ENCODE measurements at places on chromosomes 4 and X.

DNA sequence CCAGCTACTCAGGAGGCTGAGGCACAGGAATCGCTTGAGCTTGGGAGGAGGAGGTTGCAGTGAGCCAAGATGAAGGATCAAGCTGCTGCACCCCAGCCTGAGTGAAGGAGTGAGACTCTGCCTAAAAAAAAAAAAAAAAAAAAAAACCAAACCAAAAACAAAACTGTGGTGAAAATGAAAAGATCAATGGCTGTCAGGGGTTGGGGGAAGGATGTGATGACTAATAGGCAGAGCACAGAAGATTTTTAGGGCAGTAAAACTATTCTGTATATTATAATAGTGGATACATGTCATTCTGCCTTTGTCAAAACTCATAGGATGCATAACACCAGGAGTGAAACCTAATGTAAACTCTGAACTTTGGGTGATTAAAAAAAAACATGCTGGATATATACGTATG lies 69.9 kb upstream of the ELOVL6 start:
- no peak for DNase-seq

DNA sequence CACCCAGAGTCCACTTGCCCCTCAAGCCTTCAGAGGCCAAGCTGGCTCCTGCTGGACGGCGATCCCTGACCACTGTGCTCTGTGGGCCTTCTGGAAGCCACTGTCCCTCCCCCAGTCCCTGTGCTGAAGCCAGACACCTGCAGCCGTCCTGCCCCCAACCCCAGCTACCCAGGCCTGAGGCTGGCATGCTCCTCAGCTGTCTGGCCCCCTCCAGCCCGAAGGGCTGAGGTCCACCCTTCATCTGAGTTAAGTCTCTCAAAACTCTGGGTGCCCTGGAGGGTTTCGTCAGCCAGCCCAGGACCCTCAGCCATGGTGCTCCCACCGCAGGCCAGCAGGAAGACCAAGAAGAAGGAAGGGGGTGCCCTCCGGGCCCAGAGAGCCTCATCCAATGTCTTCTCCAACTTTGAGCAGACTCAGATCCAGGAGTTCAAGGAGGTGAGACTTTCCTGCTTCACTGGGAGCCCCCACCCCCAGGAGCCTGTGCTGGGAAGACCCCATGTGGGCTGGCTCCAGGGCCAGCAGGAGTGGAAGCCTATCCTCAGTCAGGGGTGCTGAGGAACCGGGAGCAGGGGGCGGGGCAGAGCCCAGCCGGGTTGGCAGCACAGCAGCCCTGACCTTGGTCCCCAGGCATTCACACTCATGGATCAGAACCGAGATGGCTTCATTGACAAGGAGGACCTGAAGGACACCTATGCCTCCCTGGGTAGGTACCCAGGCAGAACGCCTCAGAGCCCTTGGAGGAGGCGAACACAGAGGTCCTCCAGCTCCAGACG lies 4.2 kb downstream of the MYL5 start:
- DNase-seq = no peak

GRCh38 chr4:162727232-162727631 lies 439.5 kb downstream of the NAF1 start:
- DNase-seq = no peak

DNA sequence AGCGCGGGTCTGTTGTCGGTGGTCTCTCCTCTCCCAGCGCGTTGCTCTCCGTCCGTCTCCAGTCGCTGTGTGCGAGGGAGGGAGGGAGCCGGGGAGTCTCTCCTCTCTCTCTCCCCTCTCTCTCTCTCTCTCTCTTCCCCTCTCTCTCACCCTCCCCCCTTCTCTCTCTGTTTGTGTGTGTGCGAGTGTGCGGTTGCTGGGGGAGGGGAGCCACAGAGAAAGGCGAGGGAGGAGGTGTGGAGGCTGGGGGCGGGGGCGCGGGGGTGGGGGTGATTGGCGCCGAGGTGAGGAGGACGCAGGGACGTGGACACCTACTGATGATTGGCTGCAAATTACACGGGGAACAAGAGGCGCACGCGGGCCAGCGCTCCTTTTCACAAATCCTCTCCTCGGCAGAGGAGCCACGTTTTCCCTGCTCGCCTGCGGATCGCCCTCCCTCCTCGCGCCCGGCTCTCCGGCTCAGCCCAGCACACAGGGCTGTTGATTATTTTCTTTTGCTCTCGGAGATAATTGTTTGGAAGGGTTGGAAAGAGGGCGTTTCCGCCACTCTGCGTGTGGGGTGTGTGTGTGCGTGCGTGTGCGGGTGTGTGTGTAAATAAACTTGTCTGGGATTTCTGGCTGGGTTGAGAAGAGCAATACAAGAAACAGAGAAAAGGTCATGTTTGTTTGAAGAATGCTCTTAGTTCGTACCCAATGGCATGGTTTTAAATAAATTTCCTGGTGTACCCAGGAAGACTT lies at the start of gene CXXC4:
TSS of gene CXXC4 (minus strand) at position 73 of the 738 bp plus-strand sequence. CDS start 3,092 bp downstream, outside the sequence.
- peak; percentile 78 for DNase-seq

- DNase-seq = no peak
Measured at GRCh38 chr4:183391204-183391603, 53.2 kb upstream of the CDKN2AIP start.

- no peak for DNase-seq
Measured at GRCh38 chr4:1227816-1228215, 21.1 kb downstream of the CTBP1 start.

- DNase-seq = no peak
Measured at GRCh38 chr4:123821861-123822260, 425.3 kb downstream of the SPRY1 start.

DNA sequence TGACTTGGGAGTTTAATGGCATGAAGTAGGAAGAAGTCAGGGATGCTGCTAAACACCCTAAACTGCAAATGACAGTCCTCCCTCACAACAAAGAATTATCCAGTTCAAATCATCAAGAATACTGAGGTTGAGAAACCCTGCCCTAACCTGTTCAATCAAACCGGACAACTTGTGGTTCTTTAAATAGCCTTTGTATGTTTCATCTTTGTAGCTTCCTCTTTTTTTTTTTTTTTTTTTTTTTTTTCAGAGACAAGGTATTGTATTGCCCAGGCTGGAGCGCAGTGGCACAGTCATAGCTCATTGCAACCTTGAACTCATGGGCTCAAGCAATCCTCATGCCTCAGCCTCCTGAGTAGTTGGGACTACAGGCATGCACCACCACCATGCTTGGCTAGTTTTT lies 52.5 kb upstream of the TTC29 start:
- DNase-seq = no peak

DNA sequence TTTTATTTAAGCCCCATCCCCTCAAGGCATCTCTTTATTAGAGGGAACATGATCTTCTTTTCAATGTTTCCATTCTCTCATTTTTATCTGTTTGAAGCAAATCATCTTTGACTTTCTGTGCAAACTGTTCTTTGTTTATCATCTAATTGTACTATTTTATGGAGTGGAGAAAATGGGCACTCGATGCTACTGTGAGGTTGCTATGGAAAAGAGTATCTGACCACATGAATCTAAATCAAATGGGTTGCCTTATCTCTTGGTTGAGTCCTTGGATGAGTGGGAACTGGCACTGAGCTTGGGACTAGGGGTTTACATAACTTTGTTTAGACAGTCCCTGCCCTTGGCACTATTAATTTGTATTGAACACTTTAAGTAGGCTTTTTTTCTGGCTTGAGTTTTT lies 9.1 kb downstream of the OCRL start:
- DNase-seq = no peak

DNA sequence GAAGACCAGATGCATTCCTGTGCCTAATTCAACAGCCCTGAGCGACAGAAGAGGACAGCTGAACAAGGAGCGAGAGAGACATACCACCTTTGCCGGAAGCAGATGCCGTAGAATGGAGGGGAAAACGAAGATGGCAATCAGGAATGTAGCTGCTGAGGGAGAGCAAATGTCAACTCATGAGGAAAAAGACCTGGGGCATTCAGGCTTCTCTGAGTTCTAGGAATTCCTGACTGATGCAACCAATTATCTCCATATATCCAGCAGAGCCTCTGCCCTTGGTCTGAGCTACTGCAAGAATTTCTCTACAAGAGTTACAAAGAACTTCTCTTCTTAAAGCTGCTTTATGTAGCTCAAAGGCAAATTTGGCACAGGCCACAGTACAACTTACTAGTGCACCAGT lies 40.5 kb upstream of the INPP4B start:
- no peak for DNase-seq

DNA sequence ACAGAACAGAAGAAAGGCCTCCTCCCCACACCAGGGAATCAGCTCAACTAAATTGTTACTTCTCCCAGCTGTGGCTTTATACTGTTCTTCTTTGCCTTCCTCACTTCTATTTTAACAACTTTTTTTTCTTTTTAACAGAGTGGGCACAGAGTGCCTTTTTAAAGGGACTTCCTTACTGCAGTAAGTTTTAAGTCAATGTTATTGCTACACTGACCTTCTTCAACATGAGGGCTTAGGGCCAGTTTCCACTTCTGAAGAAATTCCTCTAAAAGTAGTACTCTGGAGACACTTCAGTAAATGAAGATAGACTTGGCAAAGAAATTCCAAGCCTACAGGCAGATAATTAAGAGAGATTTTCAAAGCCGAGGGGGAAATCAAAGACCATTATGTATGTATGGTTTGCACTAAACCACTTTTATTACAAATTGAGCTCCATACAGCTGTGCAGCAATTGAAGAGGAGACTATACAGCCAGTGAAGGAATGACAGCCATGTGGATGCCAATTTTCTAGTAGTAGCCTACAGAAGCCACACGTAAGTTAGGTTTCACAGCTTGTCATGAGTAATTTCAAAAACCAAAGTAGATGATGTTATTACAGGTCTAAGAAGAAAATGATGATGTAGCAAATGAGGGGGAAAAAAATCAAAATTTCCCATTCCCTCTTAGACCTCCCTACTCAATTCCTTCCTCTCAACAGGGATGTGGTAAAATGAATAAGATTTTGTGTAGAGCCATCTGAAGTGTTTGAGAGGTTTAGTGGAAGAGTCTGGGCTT lies 36.9 kb upstream of the RASGEF1B start:
- no peak for DNase-seq

GRCh38 chr4:150063128-150063527 lies 15.1 kb upstream of the DCLK2 start:
- no peak for DNase-seq

DNA sequence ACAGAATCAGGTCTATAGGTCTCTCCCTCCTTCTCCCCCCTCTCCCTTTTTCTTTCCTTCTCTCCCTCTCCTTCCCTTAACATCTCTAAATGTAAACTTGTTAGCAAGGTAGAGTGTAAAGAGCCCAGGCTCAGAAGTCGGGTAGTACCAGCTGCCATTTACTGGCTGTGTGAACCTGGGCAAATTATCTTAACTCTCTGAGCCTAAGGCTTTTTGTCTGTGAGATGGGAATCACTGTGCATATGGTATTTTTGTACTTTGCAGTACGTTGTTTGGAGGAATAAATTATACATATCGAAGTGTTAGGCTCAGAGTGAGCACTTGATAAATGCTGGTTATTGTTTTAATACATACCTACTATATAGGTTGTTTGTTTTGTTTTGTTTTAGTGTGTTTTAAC lies 154.0 kb downstream of the RBMX2 start:
- DNase-seq = no peak

GRCh38 chr4:185380320-185380719 lies 15.4 kb downstream of the LRP2BP start:
- DNase-seq = no peak

GRCh38 chrX:33726281-33727160 lies 405.6 kb downstream of the FAM47A start:
- no peak for DNase-seq

- no peak for DNase-seq
Measured at GRCh38 chr4:123846092-123846491, 449.5 kb downstream of the SPRY1 start.

DNA sequence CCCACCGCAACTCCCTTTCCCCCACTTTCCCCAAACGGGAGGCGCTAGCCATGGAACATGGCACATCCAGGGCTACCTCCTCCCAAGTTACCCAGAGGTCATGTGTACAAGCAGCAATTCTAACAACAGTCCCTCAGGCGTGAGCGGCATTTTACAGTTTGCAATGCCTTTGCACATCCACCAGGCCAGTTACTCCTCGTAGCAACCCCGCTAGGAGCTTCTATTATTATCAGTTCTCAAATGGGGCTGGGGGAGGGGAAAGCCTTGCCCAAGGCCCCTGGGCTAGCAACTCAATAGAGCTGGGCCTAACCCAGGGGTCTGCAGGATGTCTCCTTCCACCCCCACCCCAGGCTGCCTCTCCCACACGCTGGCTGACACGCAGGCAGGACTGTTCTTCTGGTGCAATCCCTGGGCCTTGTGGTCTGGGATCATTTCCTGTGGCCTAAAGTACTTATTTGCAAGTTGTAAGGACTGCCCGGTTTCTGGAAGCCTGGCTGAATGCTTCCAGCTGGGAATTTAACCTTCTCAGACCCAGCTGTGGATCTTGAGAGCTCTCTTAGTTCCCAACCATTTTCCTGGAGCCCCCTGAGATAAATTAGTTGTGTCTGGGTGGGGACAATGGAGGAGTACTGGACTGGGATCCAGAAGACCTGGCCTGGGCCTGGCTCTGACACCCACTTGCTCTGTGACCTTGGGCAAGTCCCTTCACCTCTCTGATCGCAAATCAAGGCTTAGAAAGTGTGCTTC lies 27.7 kb downstream of the PJA1 start:
- DNase-seq = no peak

- no peak for DNase-seq
Measured at GRCh38 chr4:185149392-185149791, 6.3 kb downstream of the SLC25A4 start.

DNA sequence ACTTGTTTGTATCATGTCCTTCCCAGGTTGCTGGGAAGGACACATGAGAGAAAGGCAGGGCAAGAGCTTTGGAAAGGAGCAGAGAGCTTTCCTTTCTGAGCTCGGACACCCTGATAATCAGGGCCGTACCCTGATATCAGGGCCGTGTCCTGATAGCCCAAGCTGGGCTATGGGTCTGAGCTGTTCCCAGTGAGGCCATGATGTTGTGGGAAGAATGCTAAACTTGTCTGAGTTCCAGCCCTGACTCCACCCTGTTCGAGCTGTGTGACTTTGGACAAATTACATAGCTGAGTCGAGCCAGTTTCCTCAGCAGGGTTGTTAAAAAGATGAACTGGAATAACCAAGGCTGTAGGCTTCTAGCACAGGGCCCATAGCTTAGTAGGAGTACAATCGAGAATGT lies 3.3 kb upstream of the CXCR3 start:
- DNase-seq = no peak

GRCh38 chr4:121658125-121658524 lies 38.7 kb downstream of the ANXA5 start:
- no peak for DNase-seq

GRCh38 chrX:144637731-144638130 lies 609.6 kb upstream of the SPANXN1 start:
- no peak for DNase-seq

GRCh38 chr4:159017323-159018026 lies 85.4 kb upstream of the RAPGEF2 start:
- DNase-seq = no peak

- DNase-seq = no peak
Measured at GRCh38 chrX:9301836-9302235, 163.0 kb upstream of the TBL1X start.

DNA sequence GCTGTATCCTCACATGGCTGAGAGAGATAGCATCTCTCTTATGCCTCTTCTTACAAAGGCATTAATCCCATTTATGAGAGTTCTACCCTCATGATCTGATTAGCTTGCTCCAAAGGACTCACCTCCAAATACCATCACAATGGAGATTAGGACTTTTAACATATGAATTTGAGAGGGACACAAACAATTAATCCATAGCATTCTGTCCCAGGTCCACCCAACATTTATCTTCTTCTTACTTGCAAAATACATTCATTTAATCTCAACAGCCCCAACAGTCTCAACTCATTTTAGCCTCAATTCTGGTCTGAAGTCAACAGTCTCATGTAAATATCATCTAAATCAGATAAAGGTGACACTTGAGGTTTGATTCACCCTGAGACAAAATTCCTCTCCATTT lies 555.4 kb downstream of the RAB28 start:
- DNase-seq = no peak

- DNase-seq = no peak
Measured at GRCh38 chr4:185998791-185999190, 70.2 kb upstream of the TLR3 start.
